ENCODE measurements at places on chromosomes 1 and 21.

- DNase-seq = no peak
These were observed 54.7 kb downstream of the ROR1 start for GRCh38 chr1:63828322-63829044.

GRCh38 chr1:237901299-237901934, 10.7 kb upstream of the ZP4 start:
- no peak for DNase-seq

DNA sequence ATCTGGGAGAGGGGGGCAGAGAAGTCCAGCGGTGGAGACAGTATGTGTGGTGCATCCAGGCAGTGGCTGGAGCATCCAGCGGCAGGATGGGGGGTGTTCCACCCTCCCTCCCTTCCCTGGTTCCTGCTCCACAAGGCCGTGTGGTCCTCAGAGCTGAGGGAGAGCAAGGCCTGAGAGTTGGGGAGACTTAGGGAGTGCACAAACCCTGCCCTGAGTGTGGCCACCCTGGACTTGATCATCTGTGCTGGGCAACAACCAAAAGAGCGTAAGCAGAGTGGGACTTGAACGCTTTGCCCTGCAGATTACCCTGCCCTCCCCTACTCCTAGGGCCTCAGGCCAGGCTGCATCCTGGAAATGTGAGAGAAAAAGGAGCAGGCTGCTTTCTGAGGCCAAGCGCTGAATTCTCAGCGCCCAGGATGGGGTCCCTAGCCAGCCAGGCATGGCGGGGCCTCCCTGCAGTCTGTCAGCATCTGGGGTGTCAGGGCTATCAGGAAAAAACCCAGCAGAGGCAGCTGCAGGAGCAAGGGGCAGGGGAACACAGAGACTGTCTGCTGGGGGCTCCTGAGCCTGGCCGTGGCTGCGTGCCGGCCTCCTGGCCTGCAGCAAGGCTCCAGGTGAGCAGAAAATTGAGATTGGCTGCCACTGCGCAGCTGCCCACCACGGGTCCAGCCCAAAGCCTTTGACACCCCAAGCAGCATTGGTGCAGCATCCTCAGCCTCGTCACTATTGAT, 266.2 kb downstream of the NPHP4 start:
- no peak for DNase-seq

GRCh38 chr21:33289199-33289819, 23.1 kb downstream of the IL10RB start:
- no peak for DNase-seq

DNA sequence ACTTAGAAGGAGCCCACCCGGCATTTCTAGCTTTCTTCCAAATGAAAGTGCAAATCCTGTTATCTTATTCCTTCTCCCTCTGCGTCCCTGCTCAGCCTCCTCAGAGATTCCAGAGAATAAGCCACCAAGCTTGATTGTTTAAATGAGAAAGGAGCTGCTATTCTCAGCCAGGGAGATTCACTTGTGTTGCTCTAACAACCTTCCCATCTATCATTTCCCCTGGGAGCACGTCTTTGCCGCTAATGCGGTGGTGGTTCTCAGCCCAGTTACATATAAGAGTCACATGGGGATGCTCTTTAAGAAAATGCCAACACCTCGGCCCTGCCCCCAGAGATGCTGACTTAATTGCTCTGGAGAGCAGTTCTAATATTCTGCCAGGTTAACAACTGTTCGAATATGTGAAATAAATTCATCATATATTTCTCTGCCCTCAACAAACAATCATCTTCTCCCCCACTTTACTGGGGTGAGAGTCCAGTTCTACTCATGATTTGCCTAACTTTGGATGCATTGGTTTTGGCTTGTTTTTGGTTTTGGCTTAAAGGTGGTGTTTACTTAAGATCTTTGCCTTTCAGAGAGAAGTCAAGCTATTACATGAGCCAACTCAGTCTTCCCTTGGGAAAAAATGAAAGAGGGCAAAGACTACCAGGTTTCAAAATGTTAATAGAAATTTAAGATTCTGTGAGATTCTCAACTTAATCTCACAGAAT, 213.9 kb downstream of the SEC16B start:
- DNase-seq = no peak

- DNase-seq = no peak
These were observed 390 bp upstream of the S100A9 start for GRCh38 chr1:153357076-153357852.

- DNase-seq = no peak
These were observed 143.4 kb downstream of the GALNT2 start for GRCh38 chr1:230210326-230210980.
